AG09319 (cell line): ENCODE measurements at places on chromosomes 13 and 19.

GRCh38 chr13:77387607-77388200 lies 60.8 kb upstream of the MYCBP2 start:
- no peak for DNase-seq

DNA sequence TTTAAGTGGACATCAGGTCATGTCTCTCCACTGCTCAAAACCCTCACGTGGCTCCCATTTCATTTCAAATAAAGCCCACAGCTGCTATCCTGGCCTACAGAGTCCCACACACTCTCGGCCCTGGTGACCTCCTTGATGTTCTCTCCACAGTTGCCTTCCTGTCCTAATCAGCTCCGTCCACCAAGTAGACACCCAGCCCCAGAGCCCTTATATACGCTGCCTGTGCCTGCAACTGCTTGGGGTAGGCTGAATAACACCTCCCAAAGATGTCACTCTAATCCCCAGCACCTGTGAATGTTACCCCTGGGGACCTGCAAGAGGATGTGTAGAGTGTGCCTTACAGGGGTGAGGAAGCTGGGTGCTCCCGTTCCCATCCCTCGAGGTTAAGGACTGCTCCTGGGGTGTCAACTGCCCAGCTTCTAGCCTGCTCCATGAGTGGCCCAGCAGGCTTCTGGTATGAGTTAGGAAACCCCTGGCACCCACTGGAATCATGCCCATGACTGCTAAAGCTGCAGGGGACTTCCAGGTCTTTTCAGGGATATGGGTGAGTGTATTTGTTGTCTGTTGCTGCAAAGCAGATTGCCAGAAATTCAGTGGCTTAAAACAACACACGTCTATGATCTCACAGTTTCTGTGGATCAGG lies 6.0 kb downstream of the FAM187B start:
- no peak for DNase-seq

GRCh38 chr13:26899202-26899601 lies 138.6 kb upstream of the GPR12 start:
- no peak for DNase-seq

DNA sequence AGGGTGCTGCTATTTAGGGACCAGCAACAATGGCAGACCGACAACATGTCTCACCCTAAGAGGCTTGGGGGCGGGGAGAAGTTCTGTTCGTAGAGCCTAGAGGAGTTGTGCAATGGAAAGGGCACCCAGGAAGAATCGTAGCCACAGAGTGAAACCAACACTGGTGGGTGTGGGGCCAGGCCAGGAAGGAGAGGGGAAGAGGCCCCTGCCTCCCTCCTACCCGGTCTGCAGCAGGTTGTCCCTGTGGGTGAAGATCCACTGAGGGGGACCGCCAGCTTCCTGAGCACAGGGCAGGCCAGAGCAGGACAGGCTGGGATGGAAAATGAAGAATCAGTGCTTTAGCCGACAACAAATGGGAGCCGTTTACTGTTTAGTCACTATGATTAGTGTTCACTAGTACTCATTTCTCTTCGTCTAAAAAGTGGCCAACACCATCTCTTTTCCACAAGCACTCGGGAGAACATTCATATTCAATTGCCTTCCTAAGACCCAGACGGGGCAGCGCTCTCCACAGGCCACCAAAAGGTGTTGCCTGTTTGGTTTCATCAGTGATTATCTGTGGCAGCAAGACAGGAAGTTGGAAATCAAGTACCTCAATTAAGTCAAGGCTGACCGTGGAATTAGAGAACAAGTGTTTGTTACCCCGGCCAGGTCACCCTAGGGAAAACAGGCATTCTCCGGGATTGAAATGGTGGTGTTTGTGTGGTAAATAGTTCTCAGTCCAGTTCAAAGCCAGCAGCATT lies 1.1 kb upstream of the ATP11A start:
- DNase-seq: no peak

DNA sequence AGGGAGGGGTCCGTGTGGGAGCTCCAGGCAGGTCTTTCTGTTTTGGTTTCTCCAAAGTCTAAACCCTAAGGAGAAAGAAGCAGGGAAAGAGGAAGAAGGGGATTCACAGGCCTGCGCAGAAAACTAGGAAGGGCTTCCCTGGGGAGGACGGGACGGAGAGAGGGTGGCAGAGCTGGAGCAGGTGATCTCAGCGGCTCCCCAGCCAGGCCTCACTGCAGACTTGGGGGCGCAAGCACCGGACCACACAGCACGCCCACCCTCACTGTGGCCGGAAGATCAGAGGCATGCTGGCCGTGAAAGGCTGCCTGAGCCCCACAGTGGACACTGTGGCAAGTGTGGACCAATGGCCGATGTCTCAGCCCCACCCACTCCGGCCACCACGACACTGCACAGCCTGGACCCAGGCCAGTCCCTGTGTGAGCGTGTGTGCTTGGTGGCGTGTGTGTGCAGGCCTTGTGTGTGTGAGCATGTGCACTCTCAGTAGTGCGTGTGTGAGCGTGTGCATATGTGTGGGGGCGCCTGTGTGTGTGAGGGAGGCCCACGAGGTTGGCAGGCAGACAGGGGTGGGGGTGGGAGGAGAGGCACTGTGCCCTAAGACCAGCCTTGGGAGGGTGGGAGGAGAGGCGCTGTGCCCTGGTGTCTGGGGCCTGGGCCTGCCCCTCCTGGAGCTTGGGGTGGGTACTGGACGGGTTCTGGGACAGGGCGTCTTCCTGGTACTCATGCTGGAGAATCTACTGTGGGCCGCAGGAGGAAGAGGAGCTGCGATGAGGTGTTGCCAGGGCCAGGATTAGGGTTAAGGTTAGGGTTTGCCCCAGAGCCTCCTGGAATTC lies 15.4 kb upstream of the TMEM255B start:
- no peak for DNase-seq

DNA sequence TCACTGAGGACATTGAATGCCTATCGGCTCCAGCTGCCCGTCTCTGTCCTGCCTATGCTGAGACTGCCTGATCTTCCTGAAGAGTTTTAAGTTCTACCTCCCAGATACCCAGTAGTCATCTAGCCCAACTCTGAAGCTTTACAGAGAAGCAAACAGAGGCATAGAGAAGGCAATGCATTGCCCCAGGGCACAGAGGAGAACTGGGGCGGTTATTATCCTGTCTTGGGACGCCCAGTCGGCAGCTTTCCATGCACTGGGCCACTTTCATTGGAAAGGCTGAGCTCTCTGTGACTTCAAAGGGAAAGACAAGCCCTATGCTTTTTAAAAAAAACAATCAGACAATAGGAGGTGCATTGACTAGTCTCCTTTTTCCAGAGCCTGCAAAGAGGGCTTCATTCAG lies 71.6 kb downstream of the HSPH1 start:
- no peak for DNase-seq

DNA sequence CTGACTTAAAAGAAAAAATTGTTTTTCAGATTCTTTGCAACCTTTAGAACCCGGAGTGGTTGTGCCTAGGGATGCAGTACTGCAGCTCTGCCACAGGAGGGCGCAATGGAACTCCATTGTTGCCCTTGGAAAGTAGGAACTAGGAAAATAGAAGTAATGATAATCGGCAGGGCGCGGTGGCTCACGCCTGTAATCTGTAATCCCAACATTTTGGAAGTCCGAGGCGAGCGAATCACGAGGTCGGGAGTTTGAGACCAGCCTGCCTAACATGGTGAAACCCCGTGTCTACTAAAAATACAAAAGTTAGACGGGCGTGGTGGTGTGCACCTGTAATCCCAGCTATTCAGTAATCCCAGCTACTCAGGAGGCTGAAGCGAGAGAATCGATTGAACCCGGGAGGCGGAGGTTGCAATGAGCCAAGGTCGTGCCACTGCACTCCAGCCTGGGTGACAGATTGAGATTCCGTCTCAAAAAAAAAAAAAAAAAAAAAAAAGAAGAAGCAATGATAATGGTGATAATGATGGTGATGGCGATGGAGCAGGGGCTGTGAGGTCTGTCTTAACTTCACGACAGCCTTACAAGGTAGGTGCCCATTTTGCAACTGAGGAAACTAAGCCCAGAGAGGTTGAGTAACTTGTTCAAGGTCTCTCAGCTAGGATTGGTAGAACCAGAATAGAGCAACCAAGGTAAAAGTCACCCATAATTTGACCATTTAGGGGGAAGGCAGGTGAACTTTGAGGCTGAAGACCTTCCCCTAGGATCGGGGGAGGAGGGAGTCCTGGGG lies 5.5 kb upstream of the ADAMTS10 start:
- no peak for DNase-seq

- no peak for DNase-seq
Measured at GRCh38 chr13:33582121-33582520, 235.8 kb upstream of the RFC3 start.

DNA sequence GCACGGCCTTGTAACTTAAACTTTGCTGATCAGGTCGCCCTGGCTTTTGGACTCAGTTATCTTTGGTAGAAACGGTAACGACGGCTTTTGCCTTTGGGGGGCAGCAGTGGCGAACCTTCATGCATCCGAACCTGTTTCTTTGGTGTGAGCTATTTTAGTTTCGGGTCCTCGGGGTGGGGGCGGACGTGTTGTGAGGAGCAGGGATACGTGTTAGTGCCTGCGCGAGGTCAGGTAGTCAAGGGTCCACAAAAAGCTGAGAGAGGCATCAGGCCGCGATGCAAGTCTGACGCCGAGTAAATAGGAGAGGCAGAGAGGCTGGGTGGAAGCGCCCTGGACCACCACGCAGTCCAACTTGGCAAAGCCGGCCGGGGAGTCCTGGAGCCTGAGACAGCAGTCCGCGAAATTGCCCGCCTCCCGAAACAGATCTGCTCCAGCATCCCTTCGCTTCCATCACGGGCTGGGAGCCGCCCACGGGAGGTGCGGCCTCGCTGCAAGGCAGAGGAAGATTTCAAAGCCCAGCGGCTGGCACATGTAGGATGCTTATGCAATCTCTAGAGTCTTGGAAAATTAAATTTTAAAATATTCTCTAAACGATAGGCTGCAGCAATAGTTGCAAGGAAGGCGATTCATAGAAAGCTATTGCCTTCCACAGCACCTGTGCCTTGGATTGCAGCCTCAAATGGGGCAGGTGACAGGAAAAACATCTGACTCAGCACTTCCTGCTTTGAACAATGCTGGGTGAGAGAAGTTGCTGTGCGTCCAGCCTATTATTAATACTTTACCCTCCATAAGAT lies 4.6 kb upstream of the TPP2 start:
- peak; percentile 44 for DNase-seq

GRCh38 chr19:29445246-29445645 lies 80.5 kb upstream of the VSTM2B start:
- no peak for DNase-seq

- peak; percentile 62 for DNase-seq
Measured at GRCh38 chr19:11339254-11340098, at the start of gene RAB3D. Gene RAB3D (minus strand): TSS chr19:11339657. CDS start chr19:11337399, 2,258 bp downstream.

- DNase-seq: no peak
Measured at GRCh38 chr19:30596813-30597399, 224.7 kb downstream of the ZNF536 start.

GRCh38 chr19:12665671-12666264 lies 774 bp downstream of the MAN2B1 start:
- DNase-seq: no peak

DNA sequence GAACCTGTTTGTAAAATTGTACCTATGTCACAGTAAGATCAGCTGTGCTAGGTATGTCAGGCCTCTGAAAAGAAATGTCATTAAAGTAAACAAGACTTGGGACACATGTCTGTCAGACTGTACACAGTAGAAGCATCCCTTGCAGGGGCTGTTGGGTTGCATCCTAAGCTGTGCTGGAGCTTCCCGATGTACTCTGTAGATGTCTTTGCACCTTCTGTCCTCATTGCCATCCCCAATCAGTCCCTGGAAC lies 48.7 kb upstream of the GPR183 start:
- DNase-seq: no peak

DNA sequence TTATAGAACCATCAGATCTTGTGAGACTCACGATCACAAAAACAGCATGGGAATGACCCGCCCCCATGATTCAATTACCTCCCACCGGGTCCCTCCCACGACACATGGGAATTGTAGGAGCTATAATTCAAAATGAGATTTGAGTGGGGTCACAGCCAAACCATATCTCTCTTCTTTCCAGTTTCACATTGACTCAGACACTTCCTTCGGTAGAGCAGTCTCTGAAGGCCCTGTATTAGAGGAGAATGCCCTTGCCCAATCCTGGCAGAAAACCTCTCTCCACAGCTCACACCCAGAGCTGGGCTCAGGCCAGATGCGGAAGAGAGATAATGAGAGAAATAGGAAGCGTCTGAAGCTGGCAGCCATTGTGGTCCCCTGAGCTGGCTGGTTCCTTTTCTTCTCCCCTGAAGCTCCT lies 72.4 kb upstream of the CLDN10 start:
- DNase-seq: no peak

DNA sequence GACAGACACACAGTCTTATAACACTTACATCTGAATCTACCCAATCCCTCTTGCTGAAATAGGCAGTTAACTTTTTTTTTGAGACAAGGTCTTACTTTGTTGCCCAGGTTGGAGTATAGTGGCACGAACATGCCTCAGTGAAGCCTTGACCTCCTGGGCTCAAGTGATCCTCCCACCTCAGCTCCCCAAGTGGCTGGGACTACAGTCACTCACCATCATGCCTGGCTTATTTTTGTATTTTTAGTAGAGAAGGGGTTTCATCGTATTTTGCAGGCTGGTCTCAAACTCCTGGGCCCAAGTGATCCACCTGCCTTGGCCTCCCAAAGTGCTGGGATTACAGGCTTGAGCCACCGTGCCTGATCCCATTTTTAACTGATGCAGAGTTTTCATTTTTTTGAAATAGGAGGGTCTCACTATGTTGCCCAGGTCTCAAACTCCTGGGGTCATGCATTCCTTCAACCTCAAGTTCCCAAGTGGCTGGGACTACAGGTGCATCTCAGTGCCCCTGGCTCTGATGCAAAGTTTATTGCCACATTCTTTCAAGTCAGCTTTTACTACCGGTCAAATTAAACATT lies 7.6 kb downstream of the ELF1 start:
- no peak for DNase-seq

DNA sequence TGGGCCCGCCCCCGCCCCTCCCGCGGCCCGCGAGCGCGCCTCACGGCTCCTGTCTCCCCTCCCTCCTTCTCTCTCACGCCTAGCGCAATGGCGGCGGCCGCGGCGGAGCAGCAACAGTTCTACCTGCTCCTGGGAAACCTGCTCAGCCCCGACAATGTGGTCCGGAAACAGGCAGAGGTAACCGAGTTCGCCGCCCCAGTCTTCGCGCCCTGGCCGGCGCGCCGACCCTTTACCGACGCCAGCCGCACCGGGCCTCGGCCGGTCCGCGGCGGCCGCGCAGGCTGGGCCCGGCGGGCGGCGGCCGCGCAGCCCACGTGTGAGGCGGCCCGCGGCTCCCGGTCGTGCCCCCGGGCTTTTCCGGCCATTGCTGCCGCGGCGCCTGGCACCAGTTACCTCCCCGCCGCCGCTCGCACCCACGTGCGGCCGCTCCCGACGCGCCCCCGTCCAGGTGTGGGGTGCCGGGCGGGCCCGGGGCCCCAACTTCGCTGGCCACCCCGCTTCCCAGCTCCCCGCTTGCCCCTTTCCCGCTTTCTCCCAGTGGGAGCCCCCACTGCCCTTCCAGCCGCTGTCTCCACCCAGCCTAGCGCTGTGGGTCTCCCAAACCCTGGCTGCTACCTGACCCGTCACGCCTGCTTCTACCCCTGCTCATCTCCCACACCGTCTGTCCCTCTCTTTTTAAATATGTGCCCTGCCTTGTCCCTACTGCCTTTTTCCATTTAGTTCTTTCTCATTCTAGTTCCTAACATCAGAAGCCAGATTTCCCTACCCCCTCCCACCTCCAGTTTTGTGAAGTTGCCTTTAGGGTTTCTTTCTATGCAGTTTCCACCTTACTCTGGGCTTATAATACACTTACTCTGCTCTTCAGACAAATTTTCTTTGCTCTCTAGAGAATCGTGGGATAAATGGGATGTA lies 23.4 kb downstream of the IPO5 start:
- no peak for DNase-seq
